ENCODE measurements at places on chromosomes 16 and 17. TPM values are rescaled to one million over a fixed set of nuclear protein-coding genes. Genes with fewer than 3 reads are reported as not detected.

DNA sequence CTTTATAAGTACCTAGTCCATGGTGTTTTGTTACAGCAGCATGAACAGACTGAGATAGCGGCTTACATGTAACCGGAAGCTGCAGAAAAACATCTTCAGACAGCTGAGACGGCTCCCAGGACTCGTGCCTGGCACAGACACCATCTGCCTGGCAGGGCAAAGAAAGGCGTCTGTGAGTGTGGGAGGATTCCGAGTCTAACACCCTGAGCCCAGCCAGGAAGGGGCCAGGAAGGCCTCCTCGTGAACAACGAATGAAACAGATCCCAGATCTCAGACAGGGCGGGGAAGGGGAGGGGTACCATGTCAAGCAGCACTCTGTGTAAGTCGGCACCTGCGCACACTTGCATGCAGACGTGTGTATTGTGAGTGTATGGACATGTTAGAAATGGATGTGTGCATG lies 4.4 kb upstream of the CSNK1D start:
- H3K4me3 ChIP-seq, result no peak overlapping the region
- H3K27ac ChIP-seq, result no peak overlapping the region
- no peaks in the 10 kb centered on the region for H3K27me3 ChIP-seq

GRCh38 chr17:46887717-46888116 lies 35.2 kb upstream of the GOSR2 start:
- H3K36me3 ChIP-seq, result no peaks in the 10 kb centered on the region
- H3K4me3 ChIP-seq, result no peak overlapping the region
- no peak overlapping the region for H3K27ac ChIP-seq
- H3K4me1 ChIP-seq, result no peaks in the 10 kb centered on the region
- no peaks in the 10 kb centered on the region for H3K27me3 ChIP-seq
- DNase-seq, result no peak

GRCh38 chr16:16868727-16869126 lies 489.8 kb downstream of the NPIPA7 start:
- H3K4me3 ChIP-seq, result no peak overlapping the region
- DNase-seq, result no peak
- no peaks in the 10 kb centered on the region for H3K4me1 ChIP-seq

Gene ZNF263
- total RNA-seq, result 29.7 TPM

Gene TMEM106A
- 18.1 TPM for total RNA-seq

All from kidney (tissue), 22 donors.